ENCODE measurements at places on chromosomes 11 and 22.
A peak's percentile ranks its signal among the peaks of the same experiment; 100 is the strongest.

DNA sequence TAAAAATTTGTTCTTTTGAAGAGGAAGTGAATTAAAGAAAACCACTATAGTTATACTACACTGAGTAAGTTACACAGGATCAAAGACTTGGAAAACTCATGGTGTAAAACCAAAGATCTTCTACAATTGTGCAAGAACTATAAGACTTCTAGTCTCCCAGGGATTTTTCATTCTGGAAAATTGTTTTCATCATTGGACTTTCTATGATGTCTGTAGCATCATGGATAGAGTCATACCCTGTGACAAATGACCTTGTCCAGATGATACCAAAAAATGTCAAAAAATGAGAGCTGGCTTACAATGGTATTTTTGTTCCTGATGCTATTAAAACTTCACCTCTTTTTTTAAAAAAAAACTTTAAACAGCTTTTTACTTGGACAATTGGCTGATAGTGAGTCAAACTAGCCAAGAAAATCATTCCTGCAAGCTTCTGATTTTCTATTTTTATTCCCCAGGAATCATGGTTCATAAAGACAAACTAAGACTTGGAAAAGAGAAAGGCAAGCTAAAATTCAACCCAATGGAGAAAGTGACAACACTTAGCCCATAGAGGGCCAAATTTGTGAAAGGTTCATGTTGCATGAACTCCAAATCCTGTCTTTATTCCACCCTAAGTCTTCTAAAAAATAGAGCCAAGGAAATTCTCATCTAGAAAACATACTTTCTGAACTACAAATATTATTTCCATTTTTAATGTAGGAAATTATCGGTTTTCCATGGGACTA, 30.7 kb downstream of the ME3 start:
- DNase-seq, result no peak

- no peak for DNase-seq
Observed at GRCh38 chr11:2188745-2189144, 17.1 kb upstream of the TH start.

DNA sequence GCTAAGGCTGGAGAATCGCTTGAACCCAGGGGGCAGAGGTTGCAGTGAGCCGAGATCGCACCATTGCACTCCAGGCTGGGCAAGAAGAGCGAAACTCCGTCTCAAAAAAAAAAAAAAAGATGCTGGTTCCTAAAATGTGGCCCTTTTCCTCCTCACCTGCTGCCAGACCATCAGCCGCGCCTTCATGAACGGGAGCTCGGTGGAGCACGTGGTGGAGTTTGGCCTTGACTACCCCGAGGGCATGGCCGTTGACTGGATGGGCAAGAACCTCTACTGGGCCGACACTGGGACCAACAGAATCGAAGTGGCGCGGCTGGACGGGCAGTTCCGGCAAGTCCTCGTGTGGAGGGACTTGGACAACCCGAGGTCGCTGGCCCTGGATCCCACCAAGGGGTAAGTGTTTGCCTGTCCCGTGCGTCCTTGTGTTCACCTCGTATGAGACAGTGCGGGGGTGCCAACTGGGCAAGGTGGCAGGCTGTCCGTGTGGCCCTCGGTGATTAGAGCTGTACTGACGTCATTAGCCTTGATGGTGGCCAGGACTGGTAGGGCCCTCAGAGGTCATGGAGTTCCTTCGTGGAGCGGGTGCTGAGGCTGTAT, 50.7 kb upstream of the PPP6R3 start:
- no peak for DNase-seq

DNA sequence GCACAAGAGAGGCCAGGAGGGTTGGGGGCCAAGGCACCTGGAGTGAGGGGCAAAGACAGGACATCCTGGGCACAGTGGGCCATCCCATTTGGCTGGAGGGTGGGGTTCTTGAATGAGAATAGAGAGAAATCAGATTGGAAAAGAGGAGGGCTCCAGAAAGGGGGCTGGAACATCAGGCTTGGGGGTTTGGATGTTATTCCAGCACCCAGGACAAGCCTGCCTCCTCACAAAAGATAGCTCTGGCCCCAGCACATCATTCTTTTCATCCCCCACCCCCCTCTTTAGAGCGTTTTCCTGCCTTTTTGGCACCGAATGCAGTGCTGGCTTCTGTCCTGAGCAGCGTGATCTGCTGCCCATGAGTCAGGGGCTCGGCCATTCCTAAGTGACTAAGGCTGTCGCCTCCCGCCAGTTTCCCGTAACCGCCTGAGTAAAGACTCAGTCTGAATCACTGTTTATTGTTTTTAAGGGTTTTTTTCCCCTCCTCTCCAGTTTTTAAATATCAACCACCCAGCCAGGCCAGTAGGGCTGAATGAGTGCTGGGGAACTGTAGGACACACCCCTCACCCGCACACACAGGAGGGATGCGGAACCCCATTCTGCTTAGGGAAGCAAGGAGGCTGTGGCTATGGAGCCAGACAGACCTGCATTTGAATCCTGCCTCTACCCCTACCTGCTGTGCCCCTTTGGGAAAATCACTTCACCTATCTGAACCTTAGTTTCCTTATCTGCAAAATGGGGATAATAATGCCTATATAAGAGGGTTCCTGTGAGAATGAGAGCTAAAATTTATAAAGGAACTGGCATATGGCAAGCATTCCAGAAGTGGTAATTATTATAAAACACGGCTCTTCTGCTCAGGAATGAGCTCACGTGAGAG, 32.4 kb upstream of the NAV2 start:
- DNase-seq, result peak; percentile 69

DNA sequence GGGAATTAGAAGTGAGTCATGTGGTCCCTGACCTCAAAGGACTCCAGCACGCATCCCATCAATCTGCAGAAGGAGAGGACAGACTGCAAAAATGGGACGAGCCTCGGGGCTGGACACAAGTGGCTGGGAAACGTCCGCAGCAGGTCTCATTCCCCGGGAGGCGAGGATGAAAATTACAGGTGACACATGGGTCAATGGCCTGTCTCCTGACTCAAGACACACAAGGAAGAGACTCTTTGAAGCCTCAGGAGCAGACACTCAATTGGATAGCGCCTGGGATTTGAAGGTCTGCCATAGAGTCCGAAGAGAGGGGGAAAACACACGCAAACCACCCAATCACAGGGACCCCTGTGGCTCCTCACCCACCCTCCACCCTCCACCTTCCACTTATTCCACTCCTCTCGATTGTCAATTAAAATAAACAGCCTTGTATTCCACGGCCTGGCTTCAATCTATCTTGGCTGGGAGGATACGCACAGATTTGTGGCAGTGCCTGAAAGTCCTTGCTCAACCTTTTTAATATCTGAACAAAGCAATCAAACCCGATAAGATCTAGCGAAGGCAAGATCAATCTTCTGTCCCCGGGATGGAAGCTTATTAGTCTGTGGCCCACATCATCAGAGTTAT, 101.8 kb upstream of the CADM1 start:
- DNase-seq, result peak; percentile 45

GRCh38 chr11:71787098-71787823, 45.7 kb upstream of the DEFB108B start:
- DNase-seq, result peak; percentile 96

GRCh38 chr22:27627901-27628300, 173.7 kb downstream of the MN1 start:
- DNase-seq, result no peak

GRCh38 chr11:23112390-23112789, 252.1 kb upstream of the CCDC179 start:
- no peak for DNase-seq

DNA sequence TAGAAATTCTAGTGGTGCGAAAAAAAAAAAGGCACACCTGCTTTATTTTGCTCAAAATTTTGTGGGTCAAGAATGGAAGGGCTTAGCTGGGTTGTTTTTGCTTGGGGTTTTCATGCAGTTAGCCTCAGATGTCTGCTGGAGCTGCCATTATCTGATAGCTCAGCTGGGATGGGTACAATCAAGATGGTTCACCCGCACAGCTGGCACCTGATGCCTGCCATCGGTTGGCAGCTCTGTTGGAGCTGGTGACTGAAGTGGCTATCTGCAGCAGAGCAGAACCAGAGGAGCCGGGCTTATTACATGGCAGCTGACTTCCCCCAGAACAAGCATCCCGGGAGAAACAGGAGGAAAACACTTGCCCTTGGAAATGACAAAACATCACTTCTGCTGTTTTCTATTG, 12.1 kb upstream of the ELFN2 start:
- DNase-seq, result no peak

- DNase-seq, result no peak
Observed at GRCh38 chr11:10371926-10372641, 67.2 kb downstream of the ADM start.

DNA sequence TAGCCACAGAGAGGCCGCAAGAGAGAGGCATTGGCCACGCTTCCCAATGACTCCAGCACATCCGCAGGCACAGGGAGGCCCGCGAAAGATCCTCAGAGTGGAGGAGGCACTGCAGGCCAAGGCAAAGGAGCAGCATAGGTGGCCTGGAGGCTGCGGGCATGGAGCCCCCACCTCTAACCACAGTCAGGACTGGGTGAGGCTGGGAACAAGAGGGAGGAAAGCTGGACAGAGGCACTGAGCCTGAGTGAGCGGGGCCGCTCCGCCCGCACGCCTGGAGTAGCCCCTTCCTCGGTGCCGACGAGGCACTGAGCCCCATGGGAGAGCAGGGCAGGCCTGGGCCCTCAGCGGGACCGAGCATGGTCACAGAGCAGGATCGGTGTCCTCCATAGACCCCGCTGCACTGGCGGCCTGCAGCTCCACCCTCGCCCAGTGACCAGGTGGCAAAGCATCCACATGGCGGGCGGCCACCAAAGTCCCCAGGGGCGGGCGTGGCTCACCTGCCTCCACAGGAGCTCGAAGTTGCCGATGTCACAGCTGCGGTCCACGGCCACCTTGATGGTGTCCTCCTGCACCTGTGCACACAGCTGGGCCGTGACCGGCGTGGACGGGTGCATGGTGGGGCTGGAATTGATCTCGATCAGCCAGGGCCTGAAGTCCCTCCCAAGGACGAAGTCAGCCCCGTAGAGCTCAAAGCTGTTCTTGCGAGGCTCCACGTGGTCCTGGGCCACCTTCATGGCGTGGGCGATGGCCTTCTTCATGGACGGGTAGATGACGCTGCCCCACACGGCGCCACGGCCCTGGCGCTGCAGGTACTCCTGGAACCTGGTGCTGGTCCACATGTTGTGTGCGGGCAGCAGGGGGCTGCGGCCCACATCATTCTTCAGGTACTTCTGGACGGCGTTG, 18.9 kb upstream of the IL17REL start:
- no peak for DNase-seq

- peak; percentile 60 for DNase-seq
Observed at GRCh38 chr11:10653946-10654810, 39.4 kb downstream of the IRAG1 start.

- DNase-seq, result no peak
Observed at GRCh38 chr11:103673773-103674172, 362.7 kb upstream of the DDI1 start.

DNA sequence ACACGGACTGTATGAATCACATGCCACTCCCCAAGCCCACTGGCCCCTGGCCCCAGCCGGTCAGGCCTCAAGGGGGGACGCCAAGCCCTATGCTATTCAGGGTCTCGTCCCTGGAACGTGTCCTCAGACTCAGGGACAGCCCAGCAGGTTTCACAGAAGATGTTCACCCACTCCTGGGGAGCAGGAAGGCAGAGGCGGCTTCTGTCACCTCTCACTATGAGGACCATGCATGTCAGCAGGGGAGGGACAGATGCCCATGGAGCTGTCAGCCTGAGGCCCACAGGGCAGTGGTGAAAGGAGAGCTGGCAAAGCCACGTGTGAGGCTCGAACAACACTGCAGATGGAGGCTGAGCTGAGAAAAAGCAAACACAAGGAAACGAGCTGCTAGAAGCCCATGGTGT, 192.0 kb downstream of the SHANK2 start:
- no peak for DNase-seq

DNA sequence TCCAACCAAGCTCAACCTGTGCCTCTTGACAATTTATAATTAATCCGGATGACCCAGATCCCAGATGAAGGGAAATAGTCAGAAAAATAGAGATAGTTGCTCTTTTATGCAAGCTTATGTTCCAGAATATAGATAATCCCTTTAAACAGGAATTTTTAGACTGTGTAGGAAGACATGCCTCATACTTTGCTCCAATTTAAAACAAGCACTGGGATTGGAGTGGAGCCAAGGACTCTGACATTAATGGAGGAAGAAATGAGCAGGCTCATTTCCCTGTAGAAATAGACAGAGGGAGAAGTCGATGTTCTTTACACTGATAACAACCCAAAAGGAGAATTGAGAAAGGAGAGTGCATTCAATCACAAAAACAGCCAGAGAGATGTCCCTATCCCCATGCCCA, 70.1 kb upstream of the LRRC55 start:
- peak; percentile 19 for DNase-seq

GRCh38 chr11:61866231-61866957, 25.0 kb downstream of the FADS3 start:
- no peak for DNase-seq

- DNase-seq, result no peak
Observed at GRCh38 chr11:6570691-6571427, 32.6 kb downstream of the RRP8 start.

DNA sequence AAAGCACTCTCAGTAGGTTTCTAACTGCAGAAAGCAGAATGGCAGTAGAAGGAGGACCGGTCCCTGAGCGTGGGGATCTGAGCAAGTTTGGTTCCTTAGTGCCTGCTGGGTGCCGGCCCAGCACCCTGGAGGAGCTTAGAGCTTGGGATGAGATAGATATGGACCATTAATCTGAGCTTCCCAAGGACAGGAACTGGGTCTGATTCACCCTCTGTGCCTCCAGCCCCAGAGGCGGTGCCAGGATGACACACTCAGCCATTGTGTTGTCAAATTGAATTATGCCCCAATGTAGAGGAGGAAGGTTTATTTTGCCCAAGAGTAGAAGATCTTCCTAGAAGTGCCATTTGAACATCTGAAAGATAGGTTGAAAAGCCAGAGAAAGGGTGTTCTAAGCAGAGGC, 4.3 kb downstream of the ZC3H7B start:
- DNase-seq, result no peak

- no peak for DNase-seq
Observed at GRCh38 chr22:36330655-36331305, 57.0 kb downstream of the MYH9 start.

GRCh38 chr22:49534386-49534785, 293.3 kb downstream of the BRD1 start:
- no peak for DNase-seq

- DNase-seq, result no peak
Observed at GRCh38 chr11:129222158-129222557, 30.0 kb upstream of the ARHGAP32 start.

DNA sequence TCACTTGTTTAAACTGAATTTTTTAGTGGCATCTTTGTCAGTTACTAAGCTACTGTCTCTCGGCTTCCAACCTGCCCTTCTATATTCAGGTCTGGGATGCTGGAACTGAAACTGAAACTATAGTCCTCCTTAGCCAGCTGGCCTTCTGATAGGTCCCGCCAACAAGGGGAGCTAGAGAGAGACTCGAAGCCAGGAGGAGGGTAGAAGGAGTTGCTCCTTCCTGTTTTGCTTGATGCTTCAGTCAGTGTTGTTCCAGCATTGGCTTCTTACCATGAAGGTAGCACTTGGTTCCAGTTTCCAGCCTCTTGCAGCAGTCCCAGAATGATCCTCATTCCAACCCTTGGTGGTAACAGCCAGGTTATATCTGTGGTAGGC, 32.9 kb upstream of the HORMAD2 start:
- no peak for DNase-seq

GRCh38 chr22:29456211-29456671, 17.9 kb downstream of the RFPL1 start:
- DNase-seq, result peak; percentile 69

GRCh38 chr11:1943576-1943975, 3.6 kb upstream of the MRPL23 start:
- no peak for DNase-seq

Measured in eye (tissue), 1 donor.